Mammary epithelial cell (primary cell): ENCODE measurements at places on chromosomes 7 and 10. TPM values are rescaled to one million over a fixed set of nuclear protein-coding genes. Genes with fewer than 3 reads are reported as not detected.

The SORBS1 gene
- total RNA-seq = 0.94 and 1.6 TPM in 2 replicates

The SYCE1 gene
- 0.33 TPM for total RNA-seq

- no peak for DNase-seq
These were observed 253.2 kb upstream of the ZNF32 start for GRCh38 chr10:43901744-43902504.

DNA sequence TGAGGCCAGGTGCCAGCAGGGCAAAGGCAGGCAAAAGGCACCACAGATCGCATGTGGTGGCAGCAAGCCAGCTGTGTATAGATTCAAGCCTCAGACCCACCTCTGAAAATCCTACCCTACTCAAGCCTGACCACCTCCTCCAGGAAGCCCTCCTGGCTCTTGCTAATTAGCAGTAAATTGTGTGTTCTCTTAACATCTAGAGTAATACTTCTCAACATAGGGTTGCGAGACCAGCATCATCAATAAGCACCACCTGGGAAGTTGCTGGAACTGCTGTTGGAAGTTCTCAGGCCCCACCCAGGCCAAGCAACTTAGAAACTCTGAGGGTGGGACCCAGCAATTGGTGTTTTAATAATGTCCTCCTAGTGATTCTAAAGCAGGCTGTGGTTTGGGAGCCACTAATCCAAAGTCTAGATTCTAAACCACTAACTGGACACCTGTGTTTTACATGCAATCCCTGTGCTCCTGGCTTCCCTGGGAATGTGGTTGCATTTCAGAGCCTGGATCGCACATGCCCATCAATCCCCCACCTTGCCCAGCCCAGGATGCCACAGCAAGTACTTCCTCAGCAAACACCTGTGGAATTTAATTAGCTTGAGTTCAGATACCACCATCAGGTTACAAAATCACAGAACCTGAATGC, 46.2 kb downstream of the KCNMA1 start:
- no peak for DNase-seq

DNA sequence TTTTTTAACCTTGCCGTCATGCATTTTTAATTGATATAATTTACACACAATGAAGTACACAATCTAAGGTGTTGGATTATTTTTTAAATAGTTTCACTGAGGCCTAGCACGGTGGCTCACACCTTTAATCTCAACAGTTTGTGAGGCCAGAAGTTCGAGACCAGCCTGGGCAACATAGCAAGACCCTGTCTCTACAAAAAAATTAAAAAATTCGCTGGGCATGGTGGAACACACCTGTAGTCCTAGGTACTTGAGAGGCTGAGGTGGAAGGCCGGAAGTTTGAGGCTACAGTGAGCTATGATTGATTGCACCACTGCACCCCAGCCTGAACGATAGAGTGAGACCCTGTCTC, 92.8 kb upstream of the OIT3 start:
- DNase-seq = no peak

- DNase-seq = peak; percentile 50
These were observed 93.3 kb downstream of the CUL2 start for GRCh38 chr10:34996843-34997242.

GRCh38 chr7:105268511-105269392, 120.0 kb downstream of the SRPK2 start:
- peak; percentile 62 for DNase-seq

- no peak for DNase-seq
These were observed 348.4 kb upstream of the PODXL start for GRCh38 chr7:131904760-131905327.
